ENCODE measurements at places on chromosomes 13 and 19.

DNA sequence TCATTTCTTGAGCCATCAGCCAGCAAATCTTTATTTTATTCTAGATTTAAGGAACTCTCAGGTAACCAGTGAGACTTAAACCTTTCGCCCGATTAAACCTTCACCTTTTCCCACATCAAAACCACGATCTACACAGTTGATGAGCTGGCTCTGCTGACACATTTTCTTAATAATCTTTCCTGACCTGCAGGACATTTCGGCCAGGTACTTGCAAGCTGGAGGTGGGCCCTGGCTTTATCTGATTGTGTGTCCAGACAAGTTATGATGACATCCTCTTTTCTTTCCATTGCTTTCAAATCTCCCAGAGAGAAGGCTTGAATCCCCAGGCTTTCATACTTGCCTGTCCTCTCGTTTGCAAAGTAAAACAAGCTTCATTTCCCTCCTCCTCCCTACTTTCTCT lies 144.2 kb downstream of the EFNB2 start:
- DNase-seq = no peak

- peak; percentile 73 for DNase-seq
These were observed 122.1 kb downstream of the COG6 start for GRCh38 chr13:39777527-39778061.

DNA sequence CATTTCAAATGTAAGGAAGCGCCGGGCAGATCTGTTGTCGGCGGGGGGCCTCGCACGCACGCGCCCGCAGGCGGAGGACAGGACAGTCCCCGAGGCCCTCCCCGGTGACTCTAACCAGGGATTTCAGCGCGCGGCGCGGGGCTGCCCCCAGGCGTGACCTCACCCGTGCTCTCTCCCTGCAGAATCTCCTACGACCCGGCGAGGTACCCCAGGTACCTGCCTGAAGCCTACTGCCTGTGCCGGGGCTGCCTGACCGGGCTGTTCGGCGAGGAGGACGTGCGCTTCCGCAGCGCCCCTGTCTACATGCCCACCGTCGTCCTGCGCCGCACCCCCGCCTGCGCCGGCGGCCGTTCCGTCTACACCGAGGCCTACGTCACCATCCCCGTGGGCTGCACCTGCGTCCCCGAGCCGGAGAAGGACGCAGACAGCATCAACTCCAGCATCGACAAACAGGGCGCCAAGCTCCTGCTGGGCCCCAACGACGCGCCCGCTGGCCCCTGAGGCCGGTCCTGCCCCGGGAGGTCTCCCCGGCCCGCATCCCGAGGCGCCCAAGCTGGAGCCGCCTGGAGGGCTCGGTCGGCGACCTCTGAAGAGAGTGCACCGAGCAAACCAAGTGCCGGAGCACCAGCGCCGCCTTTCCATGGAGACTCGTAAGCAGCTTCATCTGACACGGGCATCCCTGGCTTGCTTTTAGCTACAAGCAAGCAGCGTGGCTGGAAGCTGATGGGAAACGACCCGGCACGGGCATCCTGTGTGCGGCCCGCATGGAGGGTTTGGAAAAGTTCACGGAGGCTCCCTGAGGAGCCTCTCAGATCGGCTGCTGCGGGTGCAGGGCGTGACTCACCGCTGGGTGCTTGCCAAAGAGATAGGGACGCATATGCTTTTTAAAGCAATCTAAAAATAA lies 18.2 kb downstream of the IL17D start:
- DNase-seq = peak; percentile 40

DNA sequence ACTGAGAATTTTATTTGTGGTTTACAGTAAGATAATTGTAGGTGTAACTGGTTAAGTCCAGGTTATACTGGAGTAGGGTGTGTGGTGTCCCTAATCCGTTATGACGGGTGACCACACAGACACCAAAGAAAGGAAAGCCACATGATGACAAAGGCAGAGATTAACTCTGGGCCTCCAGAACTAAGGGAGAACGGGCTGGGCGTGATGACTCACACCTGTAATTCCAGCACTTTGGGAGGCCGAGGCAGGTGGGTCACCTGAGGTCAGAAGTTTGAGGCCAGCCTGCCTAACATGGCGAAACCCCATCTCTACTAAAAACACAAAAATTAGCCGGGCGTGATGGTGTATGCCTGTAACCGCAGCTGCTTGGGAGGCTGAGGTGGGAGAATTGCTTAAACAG lies 10.2 kb upstream of the FUT2 start:
- DNase-seq = no peak

GRCh38 chr19:14434543-14435319 lies 1.6 kb downstream of the PKN1 start:
- DNase-seq = peak; percentile 57

DNA sequence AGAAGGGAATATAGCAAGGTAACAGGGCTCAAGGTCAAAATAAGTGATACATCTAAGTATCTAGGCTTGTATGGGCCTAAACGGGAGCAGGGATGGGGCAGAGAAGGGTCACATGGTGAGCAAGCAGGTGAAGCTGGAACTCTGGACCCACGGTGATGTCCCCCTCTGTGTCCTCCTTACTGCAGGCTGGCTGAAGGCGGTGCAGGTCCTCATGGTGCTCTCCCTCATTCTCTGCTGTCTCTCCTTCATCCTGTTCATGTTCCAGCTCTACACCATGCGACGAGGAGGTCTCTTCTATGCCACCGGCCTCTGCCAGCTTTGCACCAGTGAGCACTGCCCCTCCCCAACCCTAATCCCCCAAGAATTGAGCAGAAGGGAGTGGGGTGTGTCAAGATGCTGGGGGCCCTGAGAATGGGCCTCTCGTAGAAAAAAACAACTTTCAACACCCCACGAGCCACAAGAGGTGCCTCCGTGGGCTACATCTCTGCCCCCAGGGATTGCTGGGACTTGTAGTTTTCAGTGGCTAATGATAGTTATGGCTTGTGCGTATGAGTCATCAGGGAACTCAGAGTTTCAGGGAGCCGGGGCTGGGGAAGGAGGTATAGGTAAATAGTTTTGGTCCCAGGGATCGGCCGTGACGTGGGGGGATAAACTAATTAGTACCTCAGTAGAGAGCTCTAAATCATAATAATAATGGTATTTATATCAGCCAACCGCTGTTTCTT lies 4.0 kb downstream of the EMP3 start:
- peak; percentile 56 for DNase-seq

- DNase-seq = no peak
These were observed 12.3 kb downstream of the KCNN4 start for GRCh38 chr19:43768273-43769050.

- DNase-seq = no peak
These were observed 39.8 kb downstream of the TNFRSF19 start for GRCh38 chr13:23609874-23610576.

- no peak for DNase-seq
These were observed 334.1 kb downstream of the TEX29 start for GRCh38 chr13:111654531-111654930.

DNA sequence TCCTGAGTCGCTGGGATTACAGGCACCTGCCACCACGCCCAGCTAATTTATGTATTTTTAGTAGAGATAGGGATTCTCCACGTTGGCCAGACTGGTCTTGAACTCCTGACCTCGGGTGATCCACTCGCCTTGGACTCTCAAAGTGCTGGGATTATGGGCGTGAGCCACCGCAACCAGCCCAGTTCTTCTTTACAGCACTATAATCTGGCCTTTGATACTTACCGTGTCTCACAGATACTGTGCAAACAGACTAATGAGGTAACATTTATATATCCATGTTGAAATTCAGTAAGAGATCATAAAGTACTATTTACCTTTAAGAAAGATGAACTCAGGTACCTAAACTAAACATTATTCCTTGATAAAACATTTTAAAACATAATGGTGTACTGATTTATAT lies 121.8 kb upstream of the PRR20A start:
- DNase-seq = no peak

DNA sequence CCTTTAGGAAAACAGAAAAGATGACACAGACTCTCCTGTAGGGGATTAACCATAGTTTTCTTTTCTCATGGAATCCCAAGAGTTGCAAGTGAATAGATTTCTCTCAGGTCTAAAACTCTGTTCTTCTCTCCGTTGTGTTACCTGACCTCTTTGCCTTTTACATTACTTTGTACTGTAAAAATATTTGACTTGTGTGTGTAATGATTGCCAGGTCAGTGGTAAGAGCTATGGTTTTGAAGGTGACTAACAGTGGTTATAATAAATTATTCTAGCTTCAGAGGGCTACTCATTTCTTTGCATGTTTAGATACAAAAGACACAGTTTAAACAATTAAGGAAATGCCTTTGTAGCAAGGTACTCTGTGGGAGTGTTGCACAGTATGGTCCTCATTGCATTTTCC lies 23.0 kb upstream of the PSG2 start:
- DNase-seq = no peak

DNA sequence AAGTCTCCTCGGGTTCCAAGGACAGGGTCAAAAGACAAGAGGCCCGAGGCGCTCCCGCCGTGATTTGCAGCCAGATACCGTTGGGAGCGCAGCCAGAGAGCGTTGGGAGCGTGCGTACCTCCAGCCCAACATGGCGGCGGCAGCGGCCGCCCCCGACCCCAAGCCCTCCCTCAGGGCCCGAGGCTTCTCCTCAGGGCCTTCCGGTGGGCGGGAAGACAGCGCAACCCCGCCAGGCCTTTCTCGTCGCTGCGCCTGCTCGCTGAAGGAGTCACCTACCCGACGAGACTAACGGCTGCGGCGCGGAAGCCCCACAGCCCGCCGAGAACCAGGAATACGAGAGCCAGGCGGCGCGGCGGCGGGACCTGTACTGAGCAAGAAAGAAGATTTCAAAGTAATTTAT lies 3.2 kb upstream of the ZNF850 start:
- no peak for DNase-seq

- peak; percentile 54 for DNase-seq
These were observed 7.0 kb upstream of the MYDGF start for GRCh38 chr19:4676955-4677731.

GRCh38 chr19:37930416-37930815 lies 23.4 kb downstream of the SIPA1L3 start:
- no peak for DNase-seq

DNA sequence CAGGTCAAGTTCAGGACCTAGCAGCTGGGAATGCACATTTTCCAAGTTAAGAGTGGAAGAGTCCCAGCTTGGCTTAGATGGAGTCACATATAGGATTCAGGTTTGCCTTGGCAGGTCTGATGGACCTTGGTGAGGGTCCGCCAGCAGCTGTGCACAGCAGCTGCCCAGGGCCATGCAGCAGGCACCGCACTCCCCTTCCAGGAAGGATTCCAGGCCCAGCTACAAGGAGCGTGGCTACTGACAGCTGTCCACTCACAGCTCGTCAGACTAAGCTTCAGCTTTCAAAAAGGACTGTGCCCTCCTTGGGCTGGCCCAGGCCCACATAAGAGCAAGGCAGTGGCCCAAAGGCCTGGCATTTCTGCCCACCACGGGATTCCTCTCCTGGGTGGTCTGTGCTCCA lies 68.4 kb downstream of the ALOX5AP start:
- DNase-seq = no peak

DNA sequence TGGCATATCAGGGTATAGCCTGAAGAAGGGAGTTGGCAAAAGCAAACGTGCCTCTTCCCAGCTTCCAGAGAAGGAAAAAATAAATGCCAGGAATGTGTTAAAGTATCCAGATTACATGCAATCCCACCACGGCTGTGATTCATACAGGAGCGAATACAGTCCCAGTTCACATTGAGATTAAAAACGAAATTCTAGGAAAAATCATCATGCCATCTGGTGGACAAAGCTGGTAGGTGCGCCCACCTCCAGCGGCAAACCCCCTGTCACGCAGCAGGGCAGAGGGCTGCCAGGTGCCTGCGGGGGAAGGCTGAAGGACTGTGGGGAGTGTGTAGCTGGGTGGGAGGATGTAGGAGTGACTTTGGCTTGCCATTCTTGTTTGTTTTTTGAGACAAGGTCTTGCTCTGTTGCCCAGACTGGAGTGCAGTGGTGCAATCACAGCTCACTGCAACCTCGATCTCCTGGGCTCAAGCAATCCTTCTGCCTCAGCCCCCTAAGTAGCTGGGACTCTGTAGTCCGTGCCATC lies 6.4 kb upstream of the DMWD start:
- peak; percentile 65 for DNase-seq

GRCh38 chr19:16061943-16062342 lies 14.4 kb upstream of the TPM4 start:
- no peak for DNase-seq

GRCh38 chr13:99558570-99559180 lies 57.4 kb downstream of the TM9SF2 start:
- DNase-seq = no peak

- no peak for DNase-seq
These were observed 21.6 kb downstream of the CAPS start for GRCh38 chr19:5935473-5936291.

- no peak for DNase-seq
These were observed 985.6 kb downstream of the SLITRK5 start for GRCh38 chr13:88656751-88657150.

GRCh38 chr13:53064731-53065130 lies 36.1 kb downstream of the OLFM4 start:
- DNase-seq = no peak

DNA sequence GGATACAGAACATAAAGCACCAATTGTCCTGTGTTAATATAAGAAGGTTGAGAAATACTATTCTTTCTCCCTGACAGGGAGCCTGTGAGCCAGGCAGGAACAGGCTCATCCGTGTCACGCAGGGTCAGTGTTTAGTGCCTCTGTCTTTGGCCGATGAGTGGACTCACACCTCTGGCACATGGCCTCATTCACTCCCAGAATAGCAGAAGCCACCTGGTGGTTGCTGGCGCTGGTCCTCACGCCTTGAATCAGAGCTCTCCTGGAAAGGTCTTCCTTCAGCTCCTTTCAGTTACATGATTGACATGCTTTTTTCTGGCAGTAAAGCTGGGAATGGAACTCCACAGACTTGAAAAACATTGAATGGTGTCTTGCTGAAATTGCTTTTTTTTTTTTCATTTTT lies 28.1 kb upstream of the SIAH3 start:
- DNase-seq = peak; percentile 5

GRCh38 chr13:96982672-96983071 lies 11.6 kb downstream of the OXGR1 start:
- no peak for DNase-seq

- DNase-seq = no peak
These were observed 140.8 kb downstream of the GGACT start for GRCh38 chr13:100447831-100448230.

- no peak for DNase-seq
These were observed 15.0 kb upstream of the KLF2 start for GRCh38 chr19:16309643-16310042.

GRCh38 chr13:106156468-106156867 lies 379.0 kb downstream of the EFNB2 start:
- no peak for DNase-seq

DNA sequence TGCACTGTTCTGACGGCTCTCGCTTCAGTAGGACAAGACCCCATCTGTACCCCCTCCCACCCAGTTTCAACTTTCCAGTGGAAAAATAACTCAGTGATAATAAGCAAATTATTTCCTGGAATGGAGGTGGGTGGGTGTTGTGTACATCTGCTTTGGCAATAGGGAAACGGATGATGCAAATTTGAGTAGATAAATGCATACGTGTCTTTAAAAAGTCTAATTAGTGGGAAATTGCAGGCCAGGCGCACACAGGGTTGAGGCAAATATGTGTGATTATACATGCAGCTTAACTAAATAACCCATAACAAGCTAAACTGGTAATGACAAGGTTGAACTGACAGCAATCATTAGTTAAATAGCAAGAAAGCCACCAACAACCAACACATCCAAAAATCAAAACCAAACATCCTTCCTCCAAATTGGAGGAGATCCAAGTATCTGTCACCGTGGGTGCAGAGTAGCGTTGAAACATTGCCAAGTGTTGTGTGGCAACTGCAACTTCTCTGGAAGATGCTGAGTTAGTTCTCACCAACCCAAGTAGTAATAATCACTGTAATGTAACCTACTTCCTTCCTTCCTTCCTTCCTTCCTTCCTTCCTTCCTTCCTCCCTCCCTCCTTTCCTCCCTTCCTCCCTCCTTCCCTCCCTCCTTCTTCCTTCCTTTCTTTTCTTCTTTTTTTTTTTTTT lies 54.6 kb downstream of the TRPM4 start:
- no peak for DNase-seq
